GM06990 (cell line): ENCODE measurements at places on chromosomes 12 and 14.

DNA sequence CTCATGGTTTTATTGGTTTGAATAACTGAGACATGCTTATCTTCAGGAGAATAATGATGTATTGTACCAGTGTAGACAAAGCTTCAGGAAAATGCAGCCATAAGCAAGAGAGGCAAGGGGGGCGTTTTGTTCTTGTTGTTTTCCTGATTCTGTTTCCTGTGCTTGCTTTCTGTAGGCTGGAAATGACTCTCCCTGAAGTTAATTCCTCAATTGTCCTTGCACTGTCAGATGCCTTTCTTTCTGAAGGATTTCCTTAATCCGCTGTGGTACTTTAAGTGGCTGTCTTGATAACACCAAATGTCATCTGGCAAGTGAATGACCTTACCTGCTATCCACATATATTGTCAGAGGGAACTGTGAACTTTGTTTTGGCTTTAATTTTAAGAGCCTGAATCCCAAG is 220.0 kb downstream of the NEDD1 start:
- no peak for DNase-seq

- DNase-seq, result no peak
Observed at GRCh38 chr14:34056046-34056445, 105.2 kb upstream of the EGLN3 start.

DNA sequence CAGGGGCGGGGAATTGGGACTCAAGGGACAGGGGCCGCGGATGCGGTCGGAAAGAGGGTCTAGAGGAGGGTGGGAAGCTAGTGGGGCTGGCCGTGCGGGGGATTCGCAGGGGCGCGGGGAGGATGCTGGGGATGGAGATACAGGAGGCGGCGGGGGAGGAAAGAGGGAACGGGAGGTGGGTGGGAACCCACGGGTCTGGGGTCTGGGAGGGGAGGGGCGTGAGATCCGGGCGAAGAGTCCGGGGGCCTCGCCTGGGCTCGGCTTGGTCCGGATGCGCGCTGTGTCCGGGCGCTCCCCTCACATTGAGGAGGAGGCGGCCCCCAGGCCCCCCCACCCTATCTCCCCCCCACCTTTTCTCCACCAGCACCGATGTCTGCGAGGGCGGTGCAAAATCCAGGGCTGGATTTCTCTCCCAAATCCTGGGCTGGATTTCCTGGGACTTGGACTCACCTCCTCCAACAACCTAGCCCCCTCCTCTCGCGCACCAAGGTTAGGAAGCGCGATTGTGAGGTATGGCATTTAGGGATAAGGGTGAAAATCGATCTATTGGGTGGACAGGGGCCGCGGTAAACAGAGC is at the start of gene AGAP2:
TSS of gene AGAP2 (minus strand) at position 82 of the 577 bp plus-strand sequence. CDS start 496 bp downstream, outside the sequence.
- no peak for DNase-seq

GRCh38 chr12:52984136-52984535 is 22.1 kb upstream of the EIF4B start:
- DNase-seq, result no peak
